Lung (tissue), 17 donors: ENCODE measurements at places on chromosomes 12 and 14.

- no peaks in the 10 kb centered on the region for H3K36me3 ChIP-seq
- H3K4me3 ChIP-seq, result no peak overlapping the region
- H3K4me1 ChIP-seq, result no peaks in the 10 kb centered on the region
- no peak for DNase-seq
- no peak overlapping the region for H3K27ac ChIP-seq
- no peaks in the 10 kb centered on the region for H3K27me3 ChIP-seq
Measured at GRCh38 chr14:21867541-21867940, 193.9 kb upstream of the OR4E1 start.

GRCh38 chr14:37583358-37584210, 11.5 kb downstream of the FOXA1 start:
- peak; percentile 42 for DNase-seq
- H3K4me1 ChIP-seq, result no peaks in the 10 kb centered on the region
- peak overlapping the region; percentile 41 for H3K4me3 ChIP-seq
- no peaks in the 10 kb centered on the region for H3K36me3 ChIP-seq
- no peak overlapping the region for H3K27ac ChIP-seq

DNA sequence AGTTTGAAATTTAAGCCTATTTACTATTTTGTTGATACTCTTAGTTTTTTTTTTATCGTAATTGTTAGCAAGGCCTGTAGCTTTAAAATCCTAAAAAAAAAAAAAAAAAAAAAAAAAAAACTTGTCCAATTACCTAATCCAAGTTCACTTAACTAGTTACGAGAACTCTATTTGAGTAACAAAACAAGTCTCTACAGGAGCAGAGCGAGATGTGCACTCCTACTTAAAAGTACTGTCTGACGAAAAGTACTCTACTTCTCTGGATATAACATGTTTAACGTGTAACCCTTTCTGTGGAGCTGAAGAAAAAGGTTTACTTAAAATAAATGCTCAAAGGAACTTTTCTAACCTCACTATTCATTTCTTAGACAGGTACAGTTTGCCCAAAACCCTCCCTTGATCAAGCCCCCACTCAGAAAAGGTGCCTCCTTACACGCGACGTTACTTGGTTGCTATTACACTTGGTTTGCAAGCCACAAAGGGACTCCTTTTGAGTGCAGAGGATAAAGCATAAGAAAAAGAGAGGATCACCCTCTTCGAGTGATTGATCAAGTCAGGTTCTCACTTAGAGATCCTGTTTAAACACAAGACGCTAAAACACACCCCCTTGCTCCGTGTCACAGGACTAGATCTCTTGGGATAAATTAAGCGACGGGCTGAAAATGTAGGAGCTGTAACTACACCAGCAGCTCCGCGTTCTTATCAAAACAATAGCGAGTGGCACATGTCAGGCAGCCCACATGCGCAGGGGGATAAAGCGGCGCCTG, 2.2 kb downstream of the BAZ1A start:
- H3K4me3 ChIP-seq, result peak overlapping the region; percentile 97
- DNase-seq, result peak; percentile 77
- H3K27me3 ChIP-seq, result no peaks in the 10 kb centered on the region
- H3K27ac ChIP-seq, result peak overlapping the region; percentile 96

DNA sequence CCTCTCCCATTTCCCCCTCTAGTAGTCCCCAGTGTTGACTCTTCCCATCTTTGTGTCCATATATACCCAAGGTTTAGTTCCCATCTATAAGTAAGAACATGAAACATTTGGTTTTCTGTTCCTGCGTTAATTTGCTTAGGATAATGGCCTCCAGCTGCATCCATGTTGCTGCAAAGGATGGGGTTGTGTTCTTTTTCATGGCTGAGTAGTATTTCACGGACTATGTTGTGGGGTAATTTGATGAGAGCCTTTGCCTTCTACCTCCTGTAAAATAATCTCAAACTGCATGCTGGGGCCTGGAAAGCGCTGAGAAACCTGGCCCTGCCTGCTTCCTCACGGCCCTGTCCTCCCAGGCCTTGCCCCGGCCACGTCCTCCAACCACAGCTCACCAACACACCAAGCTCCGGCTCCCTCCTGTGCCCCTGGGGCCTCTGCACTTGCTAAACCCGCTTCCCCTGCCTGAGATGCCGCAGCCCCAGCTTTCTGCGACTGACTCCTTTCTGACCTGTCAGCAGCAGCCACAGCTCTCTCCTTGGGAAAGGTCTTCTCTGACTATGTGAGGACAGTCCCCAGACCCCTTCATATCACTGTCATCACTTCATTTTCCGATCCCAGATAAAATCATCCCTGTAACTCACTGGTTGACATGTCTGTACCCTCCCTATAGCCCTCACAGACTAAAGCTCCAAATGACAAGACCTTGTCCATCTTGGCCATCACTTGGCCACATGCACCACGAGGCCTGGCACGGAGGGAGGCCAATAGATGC, 19.8 kb downstream of the ITPK1 start:
- no peaks in the 10 kb centered on the region for H3K27me3 ChIP-seq
- no peak overlapping the region for H3K4me3 ChIP-seq
- H3K27ac ChIP-seq, result no peak overlapping the region
- H3K36me3 ChIP-seq, result no peaks in the 10 kb centered on the region
- H3K4me1 ChIP-seq, result peaks cover 33% of the 10 kb centered on the region

DNA sequence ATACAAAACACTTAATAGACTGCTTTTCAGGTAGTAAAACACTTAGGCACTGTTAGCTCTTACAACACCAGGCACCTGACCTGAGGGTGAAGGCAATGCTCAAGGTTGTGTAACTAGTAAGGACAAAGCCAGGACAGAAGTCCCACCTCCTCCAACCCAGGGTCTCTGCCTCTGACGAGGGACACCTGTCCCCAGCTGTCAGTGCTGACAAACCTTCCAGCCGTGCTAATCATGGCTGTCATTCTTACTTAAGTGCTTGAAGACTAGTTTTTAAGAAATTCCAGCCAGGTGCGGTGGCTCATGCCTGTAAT, 62.5 kb upstream of the MAX start:
- no peak overlapping the region for H3K4me3 ChIP-seq
- no peak overlapping the region for H3K27ac ChIP-seq
- no peaks in the 10 kb centered on the region for H3K4me1 ChIP-seq
- no peaks in the 10 kb centered on the region for H3K36me3 ChIP-seq

- DNase-seq, result peak; percentile 87
- H3K36me3 ChIP-seq, result no peaks in the 10 kb centered on the region
- no peak overlapping the region for H3K4me3 ChIP-seq
- no peaks in the 10 kb centered on the region for H3K27me3 ChIP-seq
- peaks cover 20% of the 10 kb centered on the region for H3K4me1 ChIP-seq
Measured at GRCh38 chr14:97977651-97978261, 1180.6 kb downstream of the VRK1 start.

DNA sequence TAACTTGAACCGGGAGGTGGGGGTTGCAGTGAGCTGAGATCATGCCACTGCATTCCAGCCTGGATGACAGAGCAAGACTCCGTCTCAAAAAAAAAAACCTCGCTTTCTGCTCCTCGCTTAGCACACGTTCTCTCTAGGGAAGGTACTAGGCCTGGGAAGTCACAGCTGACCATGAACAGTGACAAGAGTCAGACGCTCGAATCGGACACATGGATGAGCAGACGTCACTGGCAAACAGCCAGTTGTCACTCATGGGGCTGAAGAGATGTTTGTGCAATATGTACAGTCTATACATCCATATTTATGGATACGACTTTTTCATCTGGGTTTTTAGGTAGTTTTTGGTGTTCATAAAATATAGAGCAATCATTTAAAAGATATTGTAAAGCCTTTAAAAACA, 19.4 kb downstream of the TCHP start:
- H3K4me1 ChIP-seq, result no peaks in the 10 kb centered on the region
- no peaks in the 10 kb centered on the region for H3K27me3 ChIP-seq
- DNase-seq, result no peak
- peaks cover 39% of the 10 kb centered on the region for H3K36me3 ChIP-seq

DNA sequence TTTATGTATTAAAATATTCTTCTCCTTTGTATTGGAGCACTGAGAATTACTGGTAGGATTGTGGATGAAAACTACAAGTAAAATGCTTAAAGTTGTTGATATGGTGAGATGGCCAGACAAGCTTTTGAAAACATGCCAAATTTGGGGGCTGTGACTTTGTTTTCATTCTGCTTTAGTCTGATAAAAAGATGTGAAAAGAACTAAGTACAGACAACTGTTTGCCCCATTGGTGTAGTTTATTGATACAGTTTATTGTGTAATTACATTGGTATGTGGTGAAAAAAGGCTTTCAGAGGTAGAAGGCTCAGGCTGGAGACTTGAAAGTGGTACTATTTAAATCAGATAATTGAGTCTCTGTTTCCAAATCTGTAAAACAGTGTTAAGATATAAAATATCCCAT, 746.8 kb downstream of the DIO2 start:
- H3K27ac ChIP-seq, result no peak overlapping the region
- no peak overlapping the region for H3K4me3 ChIP-seq
- H3K27me3 ChIP-seq, result no peaks in the 10 kb centered on the region
- peaks cover 2% of the 10 kb centered on the region for H3K4me1 ChIP-seq
- H3K36me3 ChIP-seq, result no peaks in the 10 kb centered on the region
- no peak for DNase-seq

DNA sequence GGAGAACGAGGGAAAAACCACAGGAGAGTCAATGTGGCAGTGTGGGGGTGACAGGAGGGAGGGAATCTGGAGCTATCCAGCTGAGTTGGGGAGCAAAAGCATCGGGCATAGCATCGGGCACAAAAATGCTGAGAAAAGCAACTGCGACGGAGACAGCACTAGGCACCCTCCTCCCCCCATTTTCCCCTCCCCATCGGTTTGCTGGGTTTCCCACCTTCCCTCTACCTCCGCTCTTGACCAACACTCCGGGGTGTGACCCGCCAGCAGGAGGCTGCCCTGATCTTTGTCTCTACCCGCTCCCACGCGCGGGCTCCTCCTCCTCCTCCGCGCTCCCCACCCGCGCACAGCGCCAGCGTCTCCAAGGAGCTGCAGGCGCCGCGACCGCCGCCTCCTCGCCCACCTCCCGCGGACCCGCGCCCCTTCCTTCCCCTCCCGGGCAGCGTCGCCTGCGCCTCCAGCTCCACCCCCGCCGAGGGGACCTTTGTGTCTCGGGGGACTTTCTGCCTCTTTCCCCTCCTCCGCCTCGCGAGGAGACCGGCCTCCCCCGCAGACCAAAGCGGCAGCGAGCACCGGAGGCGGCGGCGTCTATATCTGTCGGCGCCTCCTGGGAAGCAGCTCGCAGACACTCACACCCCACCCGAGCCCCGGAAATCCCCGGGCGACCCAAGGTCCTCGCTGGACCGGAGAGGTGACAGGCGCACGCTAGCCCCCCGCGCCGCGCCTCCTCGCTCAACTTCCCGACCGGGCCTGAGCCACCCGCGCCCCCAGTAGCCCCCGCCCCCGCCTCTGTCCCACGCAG, 920 bp downstream of the CDK17 start:
- H3K4me3 ChIP-seq, result peak overlapping the region; percentile 78
- H3K27me3 ChIP-seq, result no peaks in the 10 kb centered on the region
- peak overlapping the region; percentile 99 for H3K27ac ChIP-seq
- DNase-seq, result peak; percentile 80

- H3K27me3 ChIP-seq, result no peaks in the 10 kb centered on the region
- H3K4me1 ChIP-seq, result no peaks in the 10 kb centered on the region
- no peak overlapping the region for H3K4me3 ChIP-seq
- no peak overlapping the region for H3K27ac ChIP-seq
- H3K36me3 ChIP-seq, result no peaks in the 10 kb centered on the region
- no peak for DNase-seq
Measured at GRCh38 chr12:92396647-92397252, 251.1 kb upstream of the BTG1 start.

DNA sequence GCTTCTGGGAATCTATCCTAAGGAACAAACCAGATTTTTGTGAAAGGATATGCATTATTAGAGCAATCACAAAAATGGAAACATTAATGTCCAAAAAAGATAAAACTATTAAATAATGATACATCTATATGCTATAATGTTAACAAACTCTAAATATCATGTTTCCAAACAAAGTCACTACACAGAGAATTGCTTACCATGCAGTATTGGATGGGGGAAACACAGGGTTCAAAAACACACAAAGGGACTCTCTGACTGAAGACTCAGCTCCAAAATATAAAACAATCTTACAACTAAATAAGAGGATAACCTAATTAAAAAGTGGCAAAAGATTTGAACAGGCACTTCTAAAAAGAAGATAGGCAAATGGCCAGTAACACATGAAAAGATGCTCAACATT, 304.2 kb downstream of the DPF3 start:
- H3K27ac ChIP-seq, result no peak overlapping the region
- no peak for DNase-seq
- no peaks in the 10 kb centered on the region for H3K4me1 ChIP-seq
- no peaks in the 10 kb centered on the region for H3K36me3 ChIP-seq

- H3K4me1 ChIP-seq, result no peaks in the 10 kb centered on the region
- H3K27me3 ChIP-seq, result no peaks in the 10 kb centered on the region
- peak within 1 kb of the TSS; percentile 94 for H3K27ac ChIP-seq
- H3K36me3 ChIP-seq, result peaks cover 14% of the 10 kb centered on the region
- H3K4me3 ChIP-seq, result peak within 1 kb of the TSS; percentile 93
Measured at GRCh38 chr14:74492776-74493342, at the start of gene NPC2. TSS of gene NPC2 (minus strand) at chr14:74493305. CDS start at chr14:74493274, 31 bp downstream.

DNA sequence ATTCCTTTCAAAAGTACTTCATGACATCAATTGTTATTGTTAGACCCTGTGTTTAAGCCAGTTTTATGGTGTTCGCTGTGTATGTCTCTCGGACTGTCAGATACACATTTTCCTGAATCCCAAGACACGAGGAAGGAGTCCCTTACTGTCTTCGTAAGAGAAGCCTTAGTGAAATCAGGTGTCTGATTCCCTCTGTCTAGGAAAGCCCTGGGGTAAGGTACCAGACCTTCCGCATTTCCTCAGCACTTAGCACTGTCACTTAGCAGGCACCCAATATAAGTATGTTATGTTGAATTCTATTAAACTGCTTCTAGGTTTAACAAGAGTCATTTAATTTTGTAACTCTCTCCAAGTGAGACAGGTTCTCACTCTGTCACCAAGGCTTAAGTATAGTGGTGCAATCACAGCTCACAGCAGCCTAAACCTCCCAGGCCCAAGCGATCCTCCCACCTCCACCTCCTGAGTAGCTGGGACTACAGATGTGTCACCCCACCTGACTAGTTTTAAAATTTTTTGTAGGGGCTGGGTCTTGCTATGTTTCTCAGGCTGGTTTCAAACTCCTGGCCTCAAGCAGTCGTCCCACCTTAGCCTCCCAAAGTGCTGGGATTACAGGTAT, 111.0 kb downstream of the BBS10 start:
- H3K4me1 ChIP-seq, result no peaks in the 10 kb centered on the region
- no peaks in the 10 kb centered on the region for H3K27me3 ChIP-seq
- no peak for DNase-seq
- no peak overlapping the region for H3K27ac ChIP-seq
- H3K36me3 ChIP-seq, result no peaks in the 10 kb centered on the region

GRCh38 chr12:6765634-6766581, at the start of gene PTMS:
TSS of gene PTMS (plus strand) at chr12:6766363. CDS start at chr12:6766706, 343 bp downstream.
- H3K4me1 ChIP-seq, result peaks cover 31% of the 10 kb centered on the region
- peak within 1 kb of the TSS; percentile 62 for H3K4me3 ChIP-seq
- peak; percentile 94 for DNase-seq
- peak within 1 kb of the TSS; percentile 95 for H3K27ac ChIP-seq
